ENCODE measurements at places on chromosomes 2 and 18. TPM values are rescaled to one million over a fixed set of nuclear protein-coding genes. Genes with fewer than 3 reads are reported as not detected.

The ABCG5 gene
- total RNA-seq, result not detected

The CD8A gene
- total RNA-seq, result 686 TPM

The LAMA1 gene
- not detected for total RNA-seq

The TEX44 gene
- total RNA-seq, result not detected

The SLC23A3 gene
- total RNA-seq, result 3.2 TPM

The MLPH gene
- total RNA-seq, result not detected

The KLHL41 gene
- 0.12 TPM for total RNA-seq

The LTBP1 gene
- total RNA-seq, result 0.37 TPM

The ST8SIA5 gene
- total RNA-seq, result not detected

The STON1 gene
- 3.5 TPM for total RNA-seq

The MYO3B gene
- 0.38 TPM for total RNA-seq

The IL1R1 gene
- total RNA-seq, result 0.41 TPM

The RAB27B gene
- 3.5 TPM for total RNA-seq

The LYG2 gene
- not detected for total RNA-seq

Data from activated CD8-positive, alpha-beta memory T cell treated with anti-CD3 and anti-CD28 coated beads, Interleukin-2, amount 10 ng/mL, durations not matched to agents 7 days and 5 days (primary cell).